Bronchus fibroblast of lung (primary cell): ENCODE measurements at places on chromosomes 7 and 10. TPM values are rescaled to one million over a fixed set of nuclear protein-coding genes. Genes with fewer than 3 reads are reported as not detected.

CDHR3 gene
- 2.2 and 2.9 TPM in 2 replicates for total RNA-seq

ST8SIA6 gene
- total RNA-seq = 0.67 and 0.74 TPM in 2 replicates

IMMP2L gene
- 10.1 and 11.6 TPM in 2 replicates for total RNA-seq

SHLD2 gene
- 19.2 and 22.4 TPM in 2 replicates for total RNA-seq

KLF14 gene
- not detected in 2 replicates for total RNA-seq

LIPM gene
- total RNA-seq = not detected in 2 replicates

SDHAF3 gene
- total RNA-seq = 8.9 and 13.1 TPM in 2 replicates

LYZL1 gene
- not detected in 2 replicates for total RNA-seq

TRIL gene
- total RNA-seq = 0.45 and 0.84 TPM in 2 replicates

TET1 gene
- total RNA-seq = 1.8 and 2.0 TPM in 2 replicates

MINPP1 gene
- 22.3 and 27.7 TPM in 2 replicates for total RNA-seq
